ENCODE measurements at places on chromosomes 7 and 10.

- DNase-seq = no peak
These were observed 54.1 kb downstream of the ABLIM1 start for GRCh38 chr10:114603948-114604347.

GRCh38 chr7:17233603-17234002 is 64.8 kb upstream of the AHR start:
- no peak for DNase-seq

DNA sequence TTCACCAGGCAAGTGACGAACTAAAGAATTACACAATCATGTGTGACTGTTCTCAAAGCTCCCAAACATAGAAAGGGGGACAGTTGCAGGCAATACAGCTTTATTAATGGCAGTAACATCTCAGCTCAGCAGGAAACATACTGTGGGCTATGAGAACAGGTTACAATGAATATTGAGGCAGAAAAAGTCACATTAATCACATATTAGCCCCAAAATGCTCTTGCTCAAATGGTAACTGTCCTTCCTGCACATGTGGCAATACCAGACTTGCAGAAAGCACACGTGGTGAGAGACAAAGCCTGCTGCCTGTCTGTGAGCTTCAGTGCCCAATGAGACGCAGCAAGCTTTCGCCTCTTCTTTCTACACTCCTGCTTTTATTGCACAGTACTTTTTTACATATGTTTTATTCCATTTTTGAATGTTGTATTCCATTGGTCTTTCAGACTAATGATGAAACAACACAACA is 104.9 kb upstream of the ACBD5 start:
- no peak for DNase-seq

DNA sequence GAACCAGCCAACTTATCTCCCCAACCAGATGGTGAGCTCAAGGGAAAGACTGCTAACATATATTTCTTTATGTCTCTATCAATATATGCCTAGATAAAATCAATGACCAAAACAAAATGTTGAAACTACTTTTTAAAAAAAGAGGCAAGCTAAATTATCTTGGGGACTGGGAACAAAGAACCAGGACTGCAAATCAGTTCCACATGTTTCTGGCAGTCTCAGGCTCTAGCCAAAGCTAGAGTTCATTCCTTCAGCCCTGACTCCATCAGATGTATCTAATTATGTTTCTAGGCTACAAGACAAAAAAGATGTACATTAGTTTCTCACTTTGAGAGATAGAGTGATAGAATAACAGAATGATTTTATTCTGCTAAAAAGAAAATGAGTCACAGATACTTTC is 1290.3 kb upstream of the SORCS1 start:
- DNase-seq = no peak

DNA sequence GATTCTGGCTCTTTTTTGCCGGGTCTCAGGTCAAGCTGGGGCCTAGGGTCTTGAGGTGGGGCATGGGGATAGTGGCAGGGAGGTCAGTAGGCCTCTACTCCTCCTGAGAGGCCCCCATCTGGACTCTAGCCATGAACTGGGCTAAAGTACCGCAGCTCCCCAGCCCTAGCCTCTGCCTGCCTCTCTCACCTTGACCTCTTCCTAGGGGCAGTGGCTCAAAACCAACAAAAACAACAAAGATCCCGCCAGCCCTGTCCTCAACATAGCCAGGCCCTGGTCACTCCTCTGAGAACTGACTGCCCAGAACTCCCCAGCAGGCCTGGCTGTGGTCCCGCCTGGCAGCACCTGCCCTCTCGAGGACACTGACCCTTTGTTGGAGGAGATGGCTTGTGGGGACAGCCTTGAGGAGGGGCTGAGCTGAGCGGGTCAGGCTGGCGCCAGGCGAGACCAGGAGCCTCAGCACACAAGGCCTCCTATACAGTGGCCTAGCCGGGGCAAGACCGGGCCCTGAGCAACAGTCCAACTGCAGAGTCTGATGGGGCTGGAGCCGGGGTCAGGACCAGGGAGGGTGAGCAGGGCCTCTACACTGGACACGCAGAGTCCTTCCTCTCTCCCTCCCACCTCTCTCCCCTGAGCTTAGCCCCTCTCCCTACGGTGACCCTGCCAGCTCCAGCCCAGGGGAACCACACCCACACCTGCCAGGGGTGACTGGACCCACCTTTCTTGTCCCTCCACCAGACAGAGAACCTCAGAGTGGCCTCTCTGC is 11.6 kb upstream of the PPIF start:
- DNase-seq = no peak

GRCh38 chr10:72331575-72332422 is 22.9 kb downstream of the DNAJB12 start:
- DNase-seq = peak; percentile 67

DNA sequence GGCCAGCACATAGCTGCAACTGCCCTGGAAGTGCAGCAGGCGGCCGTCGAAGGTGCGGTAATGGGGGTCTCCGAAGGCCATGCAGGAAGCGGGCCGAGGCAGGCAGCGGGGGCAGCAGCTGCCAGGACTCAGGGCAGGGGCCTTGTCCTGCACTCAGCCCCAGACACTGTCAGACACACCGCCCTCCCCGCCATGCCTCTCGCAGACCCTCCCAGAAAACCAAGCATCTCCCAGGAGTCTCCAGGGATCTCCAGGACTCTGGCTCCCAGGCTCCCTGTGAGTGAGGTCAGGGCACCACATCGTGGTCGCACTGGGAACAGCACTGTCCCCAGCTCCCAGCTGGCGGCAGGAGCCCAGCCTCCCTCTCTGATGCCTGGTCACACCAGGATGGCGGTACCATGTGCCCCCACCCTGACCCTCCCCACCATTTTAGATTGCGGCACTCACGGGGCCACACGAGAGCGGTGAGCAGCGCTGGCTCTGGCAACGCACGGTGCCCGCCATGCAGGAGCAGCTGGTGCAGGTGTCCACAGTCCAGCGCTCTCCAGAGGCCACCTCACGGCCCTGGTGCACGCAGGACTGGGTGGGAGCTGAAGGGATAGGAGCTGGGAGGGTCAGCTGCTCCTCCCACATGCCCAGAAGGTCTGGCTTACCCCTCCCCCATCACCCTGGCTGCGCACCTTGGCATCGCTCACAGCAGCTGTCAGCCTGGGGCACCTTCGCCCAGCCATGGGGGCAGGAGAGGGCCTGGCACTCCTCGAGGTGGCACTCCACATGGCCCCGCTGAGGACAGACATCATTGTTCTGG is 17.5 kb downstream of the ATP6V1F start:
- no peak for DNase-seq

- no peak for DNase-seq
These were observed 26.2 kb upstream of the EXOC6 start for GRCh38 chr10:92822060-92822634.

GRCh38 chr7:85224171-85224570 is 37.3 kb upstream of the SEMA3D start:
- no peak for DNase-seq

DNA sequence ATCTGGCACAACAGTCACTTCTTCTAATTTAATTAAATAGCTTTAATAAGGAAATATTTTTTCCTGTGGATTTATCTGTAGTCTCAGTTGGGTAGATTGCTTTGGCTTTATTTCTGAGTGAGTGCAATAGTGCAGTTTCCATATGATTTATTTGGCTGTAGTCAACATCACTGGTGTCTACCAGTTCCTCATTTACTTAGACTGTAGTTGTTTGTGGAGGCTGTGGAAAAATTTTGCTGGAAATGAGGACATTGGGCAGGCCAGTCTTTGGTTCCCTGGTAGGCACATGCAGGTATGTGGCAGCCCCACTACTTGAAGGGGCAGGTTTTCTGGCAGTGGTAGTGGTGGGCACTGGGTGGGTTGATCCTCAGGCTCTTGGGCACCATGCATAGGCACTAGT is 15.5 kb downstream of the TAS2R40 start:
- DNase-seq = no peak

DNA sequence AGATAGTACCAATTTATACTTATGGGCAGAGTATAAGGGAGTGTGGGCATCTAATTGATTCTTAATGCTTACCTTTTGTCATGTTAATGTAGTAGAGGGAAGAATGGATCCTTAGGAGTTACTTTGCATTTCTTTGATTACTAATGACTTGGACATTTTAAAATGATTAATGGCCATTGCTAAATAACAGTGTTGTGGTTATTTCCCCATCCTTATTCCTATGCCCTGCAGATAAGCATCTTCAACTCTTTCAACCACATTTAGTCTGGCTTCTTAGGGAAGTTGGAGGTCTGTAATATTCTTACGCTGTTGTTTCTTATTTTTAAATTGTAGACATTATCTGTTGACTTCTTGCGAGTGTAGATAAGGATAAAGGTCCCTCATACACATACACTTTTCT is 37.2 kb downstream of the KAT6B start:
- no peak for DNase-seq

- no peak for DNase-seq
These were observed 10.7 kb downstream of the KMT2E start for GRCh38 chr7:105024734-105025133.

DNA sequence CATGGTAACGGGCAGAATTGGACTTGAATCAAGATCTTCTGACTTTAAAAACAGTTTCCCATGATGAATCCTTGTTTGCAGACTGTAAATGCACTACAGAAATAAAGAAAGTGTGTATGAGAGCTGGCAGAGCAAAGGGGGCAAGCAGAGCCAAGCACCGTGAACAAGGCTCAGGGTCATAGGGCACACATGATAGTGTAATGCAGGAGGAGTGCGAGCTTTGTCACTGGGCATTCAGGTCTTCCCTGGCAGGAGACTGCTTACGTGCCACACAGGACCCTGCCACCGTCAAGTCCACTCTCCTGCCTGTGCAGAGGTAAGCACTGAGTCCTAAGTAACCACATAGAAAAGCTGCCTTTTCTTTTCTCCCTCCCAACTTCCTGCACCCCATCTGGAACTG is 93.1 kb upstream of the NPVF start:
- DNase-seq = no peak

GRCh38 chr10:106836933-106837663 is 327.4 kb downstream of the SORCS1 start:
- DNase-seq = no peak

DNA sequence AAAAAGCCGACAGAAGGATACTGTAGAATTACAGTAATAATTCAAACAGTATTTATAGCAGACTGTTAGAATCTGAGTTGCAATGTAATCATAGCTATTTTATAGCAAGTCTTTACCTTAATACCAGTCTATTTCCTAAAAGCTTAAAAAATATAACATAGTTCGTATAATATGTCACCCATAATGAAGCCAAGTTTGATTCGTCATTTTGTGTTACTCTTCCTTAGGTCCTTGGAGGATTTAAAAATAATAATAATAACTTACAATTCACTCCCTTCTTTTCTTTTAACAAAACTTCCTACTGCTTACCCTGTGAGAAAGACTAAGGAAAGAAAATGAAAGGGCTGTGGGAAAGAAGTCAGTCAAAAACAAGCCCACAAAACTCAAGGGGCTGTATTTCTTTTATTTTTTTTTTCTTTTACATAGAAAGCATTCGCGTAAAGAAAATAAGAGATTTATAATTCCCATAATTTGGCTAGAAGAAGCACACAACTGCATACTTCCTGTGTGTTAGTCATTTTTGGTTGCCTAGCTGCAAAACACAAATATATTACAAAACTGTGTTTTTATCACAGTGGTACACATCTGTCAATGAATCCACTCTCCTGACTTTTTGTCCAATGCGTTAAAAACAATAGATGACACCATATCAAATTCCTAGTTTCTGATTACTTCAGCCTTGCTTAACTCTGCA is 187.2 kb upstream of the CELF2 start:
- no peak for DNase-seq

- DNase-seq = no peak
These were observed 235.8 kb downstream of the PAXIP1 start for GRCh38 chr7:154767142-154767541.

- DNase-seq = no peak
These were observed at the start of gene GPNMB for GRCh38 chr7:23246555-23246954. Gene GPNMB (plus strand): TSS chr7:23246775. CDS start chr7:23246858, 83 bp downstream.

GRCh38 chr10:51960494-51960895 is 261.1 kb upstream of the CSTF2T start:
- no peak for DNase-seq

DNA sequence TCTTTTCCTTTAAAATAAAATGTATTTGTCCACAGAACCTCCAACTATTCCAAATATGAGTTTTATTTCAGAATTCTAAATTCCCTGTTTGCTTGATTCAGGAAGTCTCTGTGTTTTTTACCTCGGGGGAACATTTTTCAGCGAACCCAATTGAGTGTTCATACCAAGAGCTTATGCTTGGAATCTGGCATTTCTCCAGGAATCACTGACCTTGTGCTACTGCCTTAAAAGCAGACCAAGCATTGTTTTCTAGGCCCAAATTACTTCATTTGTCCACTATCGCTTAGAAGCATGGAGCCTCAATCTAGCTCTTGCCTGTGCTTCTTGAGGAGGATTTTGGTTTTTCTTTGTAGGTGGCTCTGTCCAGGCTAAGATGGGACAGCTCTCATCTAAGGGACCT is 59.4 kb downstream of the EBLN1 start:
- DNase-seq = no peak

- peak; percentile 68 for DNase-seq
These were observed 20.3 kb upstream of the IGF2BP3 start for GRCh38 chr7:23490357-23491135.

DNA sequence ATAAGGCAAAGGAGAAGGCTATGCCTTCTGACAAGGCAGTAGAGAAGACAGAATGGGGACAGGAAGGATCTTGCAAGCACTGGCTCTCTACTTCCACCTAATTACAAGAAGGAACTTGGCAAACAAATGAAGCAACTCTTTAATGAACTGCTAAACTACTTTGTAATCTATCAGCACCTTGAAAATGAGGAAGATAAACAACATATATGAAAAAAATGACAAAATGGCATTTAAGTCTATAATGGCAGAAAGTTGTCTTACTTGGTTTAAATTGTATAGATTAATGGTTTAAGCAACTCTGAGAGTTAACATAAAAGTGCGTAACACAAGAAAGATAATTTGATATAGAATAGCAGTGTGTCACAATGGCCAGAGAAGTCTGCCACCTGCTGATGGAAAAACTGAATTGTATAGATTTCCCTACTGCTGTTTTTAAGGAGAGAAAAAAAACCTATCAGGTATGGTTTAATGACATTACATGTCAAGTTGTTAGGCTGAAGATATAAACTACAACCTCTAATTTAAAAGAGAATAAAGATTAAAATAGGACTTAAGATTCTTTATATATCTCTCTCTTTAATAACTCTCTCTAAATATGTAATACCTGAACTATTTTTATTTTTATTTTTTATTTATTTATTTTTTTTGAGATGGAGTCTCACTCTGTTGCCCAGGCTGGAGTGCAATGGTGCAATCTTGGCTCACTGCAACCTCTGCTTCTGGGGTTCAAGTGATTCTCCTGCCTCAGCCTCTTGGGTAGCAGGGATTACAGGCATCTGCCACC is 11.8 kb downstream of the NT5C3A start:
- DNase-seq = peak; percentile 34

DNA sequence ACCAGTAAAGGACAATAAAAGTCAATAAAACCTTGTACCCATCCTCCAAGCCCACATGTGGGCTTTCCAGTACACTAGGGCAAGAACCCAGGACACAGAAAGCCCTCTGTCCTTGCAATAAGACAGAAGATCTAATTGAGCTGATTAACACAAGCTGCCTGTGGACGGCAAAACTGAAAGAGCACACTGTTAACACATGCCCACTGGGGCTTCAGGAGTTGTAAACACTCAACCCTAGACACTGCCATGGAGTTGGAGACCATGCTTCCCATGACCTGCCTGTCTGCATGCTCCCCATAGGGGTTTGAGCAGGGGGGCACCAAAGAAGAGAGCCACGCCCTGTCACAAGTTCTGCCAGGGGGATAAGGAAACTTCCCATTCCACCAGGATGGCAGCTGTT is 22.6 kb upstream of the WIPF3 start:
- no peak for DNase-seq
